ENCODE measurements at places on chromosomes 11 and 22.

DNA sequence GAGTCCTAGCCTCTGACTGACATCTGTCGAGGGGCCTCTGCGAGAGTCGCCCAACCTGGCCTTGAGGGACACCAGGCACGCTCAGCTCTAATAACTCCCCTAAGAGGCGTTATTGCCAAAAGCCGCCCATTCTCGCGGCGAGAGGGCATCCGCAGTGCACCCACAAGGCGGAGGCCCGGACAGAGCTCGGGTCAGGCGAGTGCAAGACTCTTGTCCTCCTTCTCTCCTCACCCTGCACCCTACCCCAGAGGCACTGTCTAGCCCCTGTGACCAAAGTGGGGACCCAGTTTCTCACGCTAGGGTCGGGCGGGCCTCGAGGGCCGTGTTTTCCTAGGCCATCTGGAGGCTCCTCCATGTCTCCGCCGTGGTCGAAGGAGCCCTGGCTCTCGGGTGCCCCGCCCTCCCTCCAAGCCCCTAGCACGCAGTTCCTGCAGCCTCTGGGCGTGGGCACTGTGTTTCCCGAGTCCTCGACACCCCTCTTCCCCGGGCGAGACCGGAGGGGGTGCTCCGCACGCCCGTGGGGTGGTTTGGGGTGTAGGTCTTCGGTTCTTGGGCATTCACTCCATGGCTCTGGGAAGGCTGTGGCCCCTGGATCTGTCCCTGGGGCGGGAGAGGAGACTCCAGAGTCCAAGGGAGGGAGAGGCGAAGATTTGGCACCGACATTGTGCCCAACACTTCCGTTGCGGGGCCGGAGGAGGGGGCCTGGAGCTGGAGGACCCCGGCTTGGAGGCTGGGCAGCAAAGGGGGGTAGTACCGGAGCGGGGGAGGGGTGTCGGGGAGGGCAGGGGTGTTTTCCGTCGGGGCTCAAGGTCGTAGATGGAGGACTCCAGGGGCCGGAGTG, 1.0 kb downstream of the CHRM4 start:
- DNase-seq: no peak

DNA sequence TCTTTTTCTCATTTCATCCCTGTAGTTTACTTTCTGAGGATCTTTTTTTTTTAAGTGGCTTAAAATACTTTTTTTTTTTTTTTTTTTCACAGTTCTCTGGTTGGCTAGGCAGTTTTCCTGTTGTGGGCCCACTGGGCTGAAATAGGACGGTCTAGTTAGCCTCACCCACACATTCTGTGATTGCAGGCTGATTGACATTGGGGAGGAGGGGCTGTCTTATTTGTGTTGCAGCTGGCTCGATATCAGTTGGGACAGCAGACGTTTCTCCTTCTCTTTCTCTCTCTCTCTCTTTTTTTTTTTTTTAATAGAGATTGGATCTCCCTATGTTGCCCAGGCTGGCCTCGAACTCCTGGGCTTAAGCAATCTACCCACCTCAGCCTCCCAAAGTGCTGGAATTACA, 6.9 kb downstream of the BCR start:
- no peak for DNase-seq

GRCh38 chr22:36409911-36410756, 22.4 kb upstream of the MYH9 start:
- peak; percentile 77 for DNase-seq

DNA sequence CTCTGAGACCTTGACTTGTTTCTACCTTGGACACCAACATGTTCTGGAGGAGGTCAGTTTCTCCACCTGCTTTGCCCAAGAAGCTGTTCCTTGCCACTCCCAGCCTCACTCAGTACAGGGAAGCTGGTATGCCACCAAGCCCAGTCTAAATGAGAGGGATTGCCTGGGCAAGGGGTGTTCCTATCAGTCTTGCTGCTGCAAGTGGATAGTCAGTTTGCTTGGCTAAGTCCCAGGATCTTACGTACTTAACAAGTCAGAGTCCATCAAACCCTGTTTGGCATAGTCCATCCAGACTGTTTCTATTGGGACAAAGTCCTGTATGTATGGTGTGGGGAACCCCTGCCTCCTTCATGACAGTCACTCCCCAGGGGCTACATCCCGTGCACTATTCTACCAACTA, 66.6 kb downstream of the RPL27A start:
- no peak for DNase-seq

GRCh38 chr11:128726458-128727139, 32.7 kb downstream of the FLI1 start:
- no peak for DNase-seq

- no peak for DNase-seq
Measured at GRCh38 chr11:17224727-17225126, 16.9 kb upstream of the PIK3C2A start.

DNA sequence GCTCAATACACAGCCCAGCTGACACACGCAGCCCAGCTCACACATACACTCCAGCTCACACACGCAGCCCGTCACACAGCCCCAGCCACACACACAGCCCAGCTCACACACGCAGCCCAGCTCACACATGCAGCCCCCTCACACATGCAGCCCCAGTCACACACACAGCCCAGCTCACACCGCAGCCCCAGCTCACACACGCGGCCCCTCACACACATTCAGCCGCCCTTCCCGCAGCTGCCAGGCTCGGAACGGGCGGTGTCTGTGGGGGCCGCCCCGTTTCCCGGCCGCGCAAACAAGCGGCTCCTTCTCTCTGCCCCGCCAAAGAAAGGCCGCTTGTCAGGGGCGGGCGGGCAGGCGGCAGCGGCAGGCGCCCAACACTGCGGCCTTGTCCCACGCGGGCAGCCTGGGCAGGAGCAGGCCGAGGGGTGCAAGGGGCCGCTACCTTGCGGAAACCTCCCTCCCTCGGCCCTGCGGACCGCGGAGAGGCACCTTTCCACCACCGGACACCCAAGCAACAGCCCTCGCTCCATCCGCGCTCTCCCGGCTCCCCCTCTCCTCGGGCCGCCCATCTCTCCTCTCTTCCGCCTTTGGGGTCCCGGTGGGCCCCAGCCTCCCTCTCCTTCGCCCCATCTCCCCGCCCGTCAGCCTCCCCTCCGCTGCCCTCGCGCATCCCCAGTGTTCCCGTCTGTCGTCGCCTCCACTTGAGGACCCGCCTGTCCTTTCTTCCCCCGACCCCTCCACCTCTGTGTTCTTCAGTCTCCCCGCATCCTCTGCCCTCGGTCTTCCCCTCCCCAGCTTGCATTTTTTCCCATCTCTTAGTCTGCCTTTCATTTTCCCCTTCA, 2.2 kb downstream of the PHLDB1 start:
- DNase-seq: no peak

- DNase-seq: no peak
Measured at GRCh38 chr11:91792779-91793262, 431.8 kb upstream of the FAT3 start.

GRCh38 chr11:109112821-109113280, 309.1 kb upstream of the C11orf87 start:
- DNase-seq: no peak

GRCh38 chr22:30422481-30423300, 2.9 kb upstream of the MTFP1 start:
- DNase-seq: peak; percentile 62

- DNase-seq: no peak
Measured at GRCh38 chr11:61769946-61770683, 17.7 kb downstream of the MYRF start.

DNA sequence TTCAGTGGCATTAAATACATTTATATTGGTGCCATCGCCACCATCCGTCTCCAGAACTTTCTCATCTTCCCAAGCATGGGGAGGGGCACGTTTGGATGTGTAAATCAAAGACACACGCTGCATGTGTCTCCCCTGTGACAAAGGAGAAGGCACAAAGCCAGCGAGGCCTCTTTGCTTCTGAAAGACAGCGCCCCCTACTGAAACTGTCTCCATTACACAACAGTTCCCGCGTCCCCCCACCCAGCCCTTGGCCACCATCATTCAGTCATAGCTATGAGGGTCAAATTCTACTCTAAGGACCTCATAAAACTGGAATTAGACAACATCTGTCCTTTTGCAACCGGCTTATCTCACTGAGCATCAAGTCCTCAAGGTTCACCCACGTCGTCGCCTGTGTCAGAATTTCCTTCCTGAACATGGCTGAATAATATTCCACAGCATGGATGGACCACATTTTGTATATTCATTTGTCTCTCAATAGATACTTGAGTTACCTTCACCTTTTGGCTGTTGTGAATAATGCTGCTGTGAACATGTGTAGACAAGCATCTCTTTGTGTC, 64.8 kb downstream of the IGF2 start:
- no peak for DNase-seq

DNA sequence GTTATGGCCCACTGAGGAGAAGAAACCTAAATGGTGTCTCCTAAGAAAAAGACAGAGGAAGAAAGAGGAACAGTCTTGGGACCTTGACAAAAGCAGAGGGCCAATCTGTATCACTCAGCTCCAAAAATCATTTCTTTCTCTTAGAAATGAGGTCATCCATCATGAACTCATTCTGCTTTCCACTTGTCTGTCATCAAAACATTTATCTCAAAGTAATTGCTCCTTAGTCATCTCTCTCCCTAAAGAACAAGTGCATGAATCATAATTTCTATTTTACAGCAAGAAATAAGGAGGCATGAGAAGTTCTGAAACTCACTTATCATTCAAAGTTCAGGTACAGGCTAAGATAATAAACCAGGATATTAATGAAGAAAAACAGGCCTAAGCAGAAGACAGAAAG, 375.6 kb downstream of the KCNA4 start:
- no peak for DNase-seq

DNA sequence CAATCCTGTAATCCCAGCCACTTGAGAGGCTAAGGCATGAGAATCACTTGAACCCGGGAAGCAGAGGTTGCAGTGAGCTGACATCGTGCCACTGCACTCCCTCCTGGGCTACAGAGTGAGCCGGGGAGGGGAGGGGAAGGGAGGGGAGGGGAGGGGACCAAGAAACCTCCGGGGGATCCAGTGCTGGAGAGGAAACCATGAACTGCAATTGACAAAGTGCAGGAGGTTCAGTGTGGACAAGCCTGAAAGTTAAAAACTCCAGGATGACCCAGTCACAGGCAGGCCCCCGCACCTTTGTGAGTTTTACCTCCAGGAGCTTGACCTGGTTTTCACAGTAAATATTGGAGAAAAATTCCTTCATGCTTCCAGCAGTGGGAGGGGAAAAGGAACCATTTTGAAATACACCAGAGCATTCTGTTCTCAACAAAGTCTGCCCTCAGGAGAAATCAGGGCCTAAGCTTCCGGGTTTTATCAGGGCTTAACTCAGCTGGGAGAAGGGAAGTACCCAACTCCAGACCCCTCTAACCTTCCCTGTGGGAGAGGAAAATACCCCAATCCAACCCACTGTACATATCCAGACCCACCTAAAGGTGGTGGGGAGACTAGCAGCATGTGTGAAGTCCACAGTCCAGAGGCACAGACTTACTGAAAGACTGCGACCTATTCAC, 15.5 kb upstream of the ZFTA start:
- no peak for DNase-seq

DNA sequence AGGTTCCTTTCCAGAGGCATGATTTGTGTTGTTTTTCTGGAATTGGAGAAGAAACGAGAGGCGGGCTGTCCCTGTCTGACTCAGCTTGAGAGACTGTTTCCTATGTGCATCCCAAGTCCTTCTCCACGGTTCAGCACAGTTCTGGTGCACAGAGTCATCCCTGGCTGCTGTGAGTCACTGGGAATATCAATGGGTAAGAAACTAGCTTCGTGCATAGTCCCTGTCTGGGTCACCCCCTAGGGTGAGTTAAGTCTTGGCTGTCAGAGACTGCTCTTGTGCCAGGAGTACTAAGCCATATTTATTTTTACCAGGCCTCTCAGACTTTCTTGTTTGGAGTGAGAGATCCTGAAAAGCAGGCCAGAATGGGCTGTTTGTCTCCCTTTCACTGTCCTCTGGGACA, 2.4 kb upstream of the LRP4 start:
- DNase-seq: no peak

DNA sequence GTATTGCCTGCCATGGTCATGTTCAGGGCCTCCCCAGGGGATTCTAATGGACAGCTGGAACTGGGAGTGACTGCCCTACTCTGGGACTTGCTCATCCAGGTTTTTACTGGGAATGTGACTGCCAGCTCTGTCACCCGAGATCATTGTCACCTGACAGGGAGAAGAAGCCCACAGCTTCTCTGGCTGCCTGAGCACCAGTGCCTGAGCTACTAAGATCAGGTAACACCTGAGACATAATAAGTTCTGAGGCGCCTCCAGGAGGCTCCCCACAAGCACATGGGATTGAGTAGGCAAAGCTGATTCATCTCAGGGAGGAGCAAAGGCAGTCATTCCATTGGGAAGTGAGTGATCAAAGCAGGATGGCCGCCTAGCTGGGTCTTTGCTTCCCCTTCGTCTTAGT, 84.2 kb upstream of the GALNT18 start:
- DNase-seq: no peak

DNA sequence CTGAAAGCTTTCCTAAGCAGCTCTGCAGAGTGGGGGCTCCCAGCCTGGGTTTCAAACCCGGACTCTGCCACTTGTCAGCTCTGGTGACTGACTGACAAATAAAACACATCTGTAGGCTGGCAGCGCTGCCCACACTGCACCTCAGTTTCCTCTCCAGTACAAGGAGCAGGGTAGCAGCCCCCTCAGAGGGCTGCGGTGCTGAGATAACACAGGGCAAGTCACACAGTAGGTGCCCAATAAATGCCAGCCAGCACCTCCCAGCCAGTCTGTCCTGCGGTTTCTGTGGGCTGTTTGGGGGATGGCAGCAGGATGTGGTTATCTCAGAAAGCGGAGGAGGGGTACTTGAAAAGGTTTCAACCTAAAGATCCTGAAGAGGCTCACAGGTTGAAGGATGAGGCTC, 1.5 kb downstream of the SYT12 start:
- DNase-seq: no peak

DNA sequence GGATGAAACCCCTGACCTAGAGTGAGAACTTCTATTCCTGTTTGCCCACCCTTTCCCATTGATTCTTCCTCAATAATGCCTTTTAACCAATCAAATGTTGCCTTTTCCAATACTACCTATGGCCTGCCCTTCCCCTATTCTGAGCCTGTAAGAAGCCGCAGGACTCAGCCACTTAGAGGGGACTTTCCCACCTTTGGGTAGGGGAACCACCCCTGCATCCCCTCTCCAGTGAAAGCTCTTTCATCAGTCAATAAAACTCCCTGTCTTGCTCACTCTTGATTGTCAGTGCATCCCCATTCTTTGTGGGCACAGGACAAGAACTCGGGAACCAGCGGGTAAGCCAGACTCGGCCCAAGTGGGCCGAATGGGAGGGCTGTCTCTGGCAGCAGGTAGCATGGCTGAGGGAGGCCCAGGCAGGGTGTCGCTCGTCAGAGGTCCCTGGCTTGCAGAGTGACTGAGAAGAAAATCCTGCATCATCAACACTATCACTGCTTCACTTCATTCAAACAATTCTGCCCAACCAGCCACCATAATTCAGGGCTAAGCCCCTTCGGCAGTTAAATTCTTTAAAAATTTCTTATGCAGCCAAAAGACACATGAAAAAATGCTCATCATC, 30.4 kb downstream of the LDHAL6A start:
- no peak for DNase-seq

GRCh38 chr11:131815590-131815989, 445.2 kb downstream of the NTM start:
- DNase-seq: no peak

GRCh38 chr11:21321072-21321471, 651.7 kb downstream of the NELL1 start:
- DNase-seq: no peak
